WTC11 (cell line): ENCODE measurements at places on chromosomes 11 and 22.

- no peak for DNase-seq
- H3K36me3 ChIP-seq: no peaks in the 10 kb centered on the region
- no peak overlapping the region for H3K27ac ChIP-seq
- H3K4me1 ChIP-seq: no peaks in the 10 kb centered on the region
- no peak overlapping the region for H3K4me3 ChIP-seq
Measured at GRCh38 chr22:27596133-27596870, 205.3 kb downstream of the MN1 start.

DNA sequence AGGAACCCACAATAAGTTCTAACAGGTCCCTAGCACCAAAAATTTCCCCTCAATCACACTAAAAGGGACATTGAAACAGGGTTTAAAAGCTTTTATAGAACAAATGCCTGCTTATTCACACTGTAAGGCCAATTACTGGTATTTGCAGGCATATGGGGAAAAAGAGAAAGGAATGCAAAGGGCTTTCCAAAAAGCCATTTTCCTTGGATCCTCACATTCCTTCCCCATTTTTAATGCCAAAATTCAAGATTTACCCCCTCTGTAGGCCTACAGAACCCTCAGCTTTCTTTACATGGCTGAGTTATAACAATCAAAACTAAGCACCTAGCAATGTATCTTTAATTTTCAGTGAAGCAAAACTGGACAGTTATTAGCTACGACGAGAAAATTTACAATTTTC, 102.0 kb downstream of the SBF2 start:
- DNase-seq: no peak
- H3K4me3 ChIP-seq: no peak overlapping the region
- H3K27ac ChIP-seq: peak overlapping the region; percentile 23; the same call in 1 of the 2 replicates
- no peaks in the 10 kb centered on the region for H3K27me3 ChIP-seq
- peaks cover 16% of the 10 kb centered on the region for H3K4me1 ChIP-seq
- H3K36me3 ChIP-seq: peaks cover 5% of the 10 kb centered on the region; the same call in 1 of the 2 replicates

- H3K36me3 ChIP-seq: peaks cover 61% of the 10 kb centered on the region
- H3K4me1 ChIP-seq: peaks cover 11% of the 10 kb centered on the region; the same call in 1 of the 2 replicates
- peak overlapping the region; percentile 10; the same call in 1 of the 2 replicates for H3K27ac ChIP-seq
- no peak for DNase-seq
- H3K27me3 ChIP-seq: no peaks in the 10 kb centered on the region
Measured at GRCh38 chr11:86335131-86335767, 33.2 kb downstream of the HIKESHI start.

- no peaks in the 10 kb centered on the region for H3K36me3 ChIP-seq
- peaks cover 15% of the 10 kb centered on the region for H3K4me1 ChIP-seq
- H3K27ac ChIP-seq: no peak overlapping the region
- peaks cover 10% of the 10 kb centered on the region for H3K27me3 ChIP-seq
Measured at GRCh38 chr11:8028766-8029165, 41.6 kb downstream of the EIF3F start.

GRCh38 chr11:10456519-10456918, 1.5 kb downstream of the AMPD3 start:
- peaks cover 14% of the 10 kb centered on the region for H3K27me3 ChIP-seq
- H3K4me1 ChIP-seq: peaks cover 30% of the 10 kb centered on the region
- DNase-seq: no peak
- no peaks in the 10 kb centered on the region for H3K36me3 ChIP-seq

DNA sequence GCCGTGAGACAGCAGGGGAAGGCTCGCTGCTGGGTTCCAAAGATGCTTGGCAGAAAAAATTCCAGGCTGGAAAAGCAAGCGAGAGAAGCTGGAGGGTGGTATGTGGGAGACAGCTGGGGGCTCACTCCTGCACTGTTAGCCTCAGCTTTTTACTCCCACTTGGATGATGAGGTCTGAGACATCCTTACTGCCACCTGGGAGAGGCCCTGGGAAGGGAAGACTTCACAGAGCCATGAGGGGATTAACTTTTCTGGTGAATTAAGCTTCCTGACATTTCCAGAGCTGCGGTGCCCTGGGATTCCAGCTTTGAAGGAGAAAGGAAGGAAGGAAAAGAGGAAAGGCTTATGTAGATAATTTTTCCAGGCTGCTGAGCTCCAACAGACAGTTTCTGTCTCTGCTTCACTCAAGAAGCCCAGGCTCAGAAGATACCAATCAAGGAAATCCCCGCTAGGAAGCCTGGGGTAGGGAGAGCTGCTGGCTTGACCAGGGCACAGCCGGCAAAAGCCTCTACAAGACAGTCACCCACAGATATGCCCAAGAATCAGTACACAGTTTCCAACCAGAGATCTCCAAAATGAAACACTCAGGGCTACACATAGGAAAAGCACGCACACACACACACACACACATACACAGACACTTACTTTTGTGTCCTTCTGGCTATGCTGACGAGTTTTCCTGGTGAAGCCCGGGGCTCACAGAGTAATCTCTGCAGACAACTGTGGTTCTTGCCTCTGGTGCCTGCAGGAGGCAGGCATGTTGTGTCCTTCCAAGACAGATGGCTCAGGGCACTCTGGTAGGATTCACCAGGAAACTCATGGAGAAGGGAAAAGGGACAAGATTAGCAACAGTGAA, 907 bp downstream of the MCHR1 start:
- no peak for DNase-seq
- no peaks in the 10 kb centered on the region for H3K27me3 ChIP-seq
- H3K27ac ChIP-seq: peak overlapping the region; percentile 57; the same call in 1 of the 2 replicates
- H3K4me3 ChIP-seq: peak overlapping the region; percentile 34; the same call in 1 of the 2 replicates

DNA sequence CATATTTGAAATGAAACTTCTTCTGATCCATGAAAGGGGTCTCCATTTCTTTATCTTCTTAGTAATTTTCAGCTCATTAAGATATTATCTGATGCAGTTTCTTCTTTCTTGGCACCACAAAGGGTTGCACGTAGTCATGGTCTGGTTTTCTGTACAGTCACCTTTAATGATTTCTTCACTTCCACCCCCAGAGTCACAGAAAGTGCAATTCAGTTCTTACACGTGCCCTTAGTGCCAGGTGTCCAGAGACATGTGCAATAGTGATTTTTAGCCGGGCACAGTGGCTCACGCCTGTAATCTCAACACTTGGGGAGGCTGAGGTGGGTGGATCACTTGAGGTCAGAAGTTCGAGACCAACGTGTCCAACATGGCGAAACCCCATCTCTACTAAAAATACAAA, 202.8 kb upstream of the MTNR1B start:
- no peaks in the 10 kb centered on the region for H3K36me3 ChIP-seq
- no peak overlapping the region; the same call in 1 of the 2 replicates for H3K27ac ChIP-seq
- no peaks in the 10 kb centered on the region for H3K27me3 ChIP-seq

DNA sequence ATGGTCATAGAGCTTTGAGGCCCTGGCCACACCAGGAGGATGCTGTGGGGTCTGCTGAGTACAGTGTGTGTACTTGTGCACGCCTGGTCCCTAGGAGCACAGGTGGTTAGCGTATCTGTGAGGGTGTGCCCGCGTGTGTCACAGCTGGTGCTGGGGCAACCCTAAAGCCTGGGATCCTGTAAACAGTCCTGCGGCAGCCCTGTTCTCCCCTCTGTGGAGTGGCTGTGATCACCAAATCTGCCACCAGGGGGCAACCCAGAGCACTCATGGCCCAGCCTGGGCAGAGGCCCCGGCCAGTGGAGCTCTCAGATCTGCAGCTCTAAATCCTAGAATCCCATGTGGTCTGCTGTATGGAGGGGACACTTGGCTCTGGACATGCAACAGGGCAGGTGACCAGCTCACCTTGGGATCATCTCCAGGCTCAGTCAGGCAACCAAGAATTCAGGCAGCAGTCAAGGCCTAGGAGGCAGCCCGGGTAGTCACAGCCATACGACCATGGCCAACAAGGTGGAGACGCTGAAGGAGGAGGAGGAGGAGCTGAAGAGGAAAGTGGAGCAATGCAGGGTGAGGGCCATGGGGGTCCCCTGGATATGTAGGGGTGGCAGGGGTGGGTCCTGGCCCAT, 3.9 kb downstream of the SH3BP1 start:
- H3K27ac ChIP-seq: peak overlapping the region; percentile 85
- no peak overlapping the region for H3K4me3 ChIP-seq
- H3K27me3 ChIP-seq: no peaks in the 10 kb centered on the region
- peaks cover 9% of the 10 kb centered on the region for H3K36me3 ChIP-seq
- peaks cover 13% of the 10 kb centered on the region for H3K4me1 ChIP-seq

DNA sequence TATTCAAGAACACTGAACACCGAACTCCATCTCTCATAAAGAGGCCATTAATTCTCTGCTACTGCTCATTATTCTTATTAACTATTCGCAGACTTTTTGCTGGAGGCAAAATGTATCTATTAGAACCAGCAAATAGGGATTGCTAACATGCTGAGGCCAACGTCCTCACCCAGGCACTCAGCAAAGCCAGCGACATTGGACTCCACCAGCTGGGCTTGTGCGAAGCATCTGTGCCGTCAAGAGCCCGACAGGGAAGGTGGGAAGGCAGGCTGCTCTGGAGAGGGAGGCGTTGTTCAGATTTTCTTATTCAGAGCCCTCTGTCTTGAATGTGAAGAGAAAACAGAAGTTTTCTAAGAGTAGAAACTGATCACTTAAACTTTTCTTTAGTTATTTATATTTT, 615.6 kb upstream of the KIRREL3 start:
- peaks cover 17% of the 10 kb centered on the region for H3K4me1 ChIP-seq
- H3K4me3 ChIP-seq: no peak overlapping the region
- H3K27ac ChIP-seq: no peak overlapping the region
- H3K36me3 ChIP-seq: no peaks in the 10 kb centered on the region
- no peak for DNase-seq

- peaks cover 100% of the 10 kb centered on the region for H3K27me3 ChIP-seq
- H3K27ac ChIP-seq: no peak overlapping the region
- peaks cover 76% of the 10 kb centered on the region for H3K4me1 ChIP-seq
- peak overlapping the region; percentile 69 for H3K4me3 ChIP-seq
Measured at GRCh38 chr11:31803813-31804311, 7.3 kb downstream of the PAX6 start.

DNA sequence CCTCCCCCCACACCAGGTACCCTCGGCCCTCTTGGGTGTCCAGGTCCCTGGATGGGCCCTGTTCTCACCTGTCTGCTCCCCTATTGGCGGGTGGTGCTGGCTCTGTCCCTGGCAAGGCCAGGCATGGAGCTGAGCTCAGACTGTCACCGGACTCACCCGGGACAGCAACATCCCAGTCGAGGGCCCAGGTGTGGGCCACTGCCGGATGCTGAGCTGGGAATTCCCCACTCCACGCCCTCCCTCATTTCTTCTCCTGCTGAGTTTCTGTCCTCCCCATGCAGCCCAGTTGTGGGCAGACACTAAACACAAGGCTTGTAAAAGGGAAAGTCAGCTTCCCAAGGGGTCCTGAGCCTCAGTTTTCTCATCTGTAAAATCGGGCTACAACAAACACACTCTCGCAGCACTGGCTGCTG, 2.0 kb upstream of the AP5B1 start:
- no peak overlapping the region for H3K4me3 ChIP-seq
- peaks cover 56% of the 10 kb centered on the region for H3K27me3 ChIP-seq
- no peaks in the 10 kb centered on the region for H3K36me3 ChIP-seq
- no peak for DNase-seq
- H3K27ac ChIP-seq: no peak overlapping the region
